Stimulated activated CD8-positive, alpha-beta memory T cell treated with anti-CD3 and anti-CD28 coated beads, Interleukin-15, amount 100 ng/mL, for 4 hours (primary cell): ENCODE measurements at places on chromosomes 6 and 20.
A peak's percentile ranks its signal among the peaks of the same experiment; 100 is the strongest.

GRCh38 chr6:48978016-48978415 lies 485.0 kb downstream of the MMUT start:
- DNase-seq: no peak

DNA sequence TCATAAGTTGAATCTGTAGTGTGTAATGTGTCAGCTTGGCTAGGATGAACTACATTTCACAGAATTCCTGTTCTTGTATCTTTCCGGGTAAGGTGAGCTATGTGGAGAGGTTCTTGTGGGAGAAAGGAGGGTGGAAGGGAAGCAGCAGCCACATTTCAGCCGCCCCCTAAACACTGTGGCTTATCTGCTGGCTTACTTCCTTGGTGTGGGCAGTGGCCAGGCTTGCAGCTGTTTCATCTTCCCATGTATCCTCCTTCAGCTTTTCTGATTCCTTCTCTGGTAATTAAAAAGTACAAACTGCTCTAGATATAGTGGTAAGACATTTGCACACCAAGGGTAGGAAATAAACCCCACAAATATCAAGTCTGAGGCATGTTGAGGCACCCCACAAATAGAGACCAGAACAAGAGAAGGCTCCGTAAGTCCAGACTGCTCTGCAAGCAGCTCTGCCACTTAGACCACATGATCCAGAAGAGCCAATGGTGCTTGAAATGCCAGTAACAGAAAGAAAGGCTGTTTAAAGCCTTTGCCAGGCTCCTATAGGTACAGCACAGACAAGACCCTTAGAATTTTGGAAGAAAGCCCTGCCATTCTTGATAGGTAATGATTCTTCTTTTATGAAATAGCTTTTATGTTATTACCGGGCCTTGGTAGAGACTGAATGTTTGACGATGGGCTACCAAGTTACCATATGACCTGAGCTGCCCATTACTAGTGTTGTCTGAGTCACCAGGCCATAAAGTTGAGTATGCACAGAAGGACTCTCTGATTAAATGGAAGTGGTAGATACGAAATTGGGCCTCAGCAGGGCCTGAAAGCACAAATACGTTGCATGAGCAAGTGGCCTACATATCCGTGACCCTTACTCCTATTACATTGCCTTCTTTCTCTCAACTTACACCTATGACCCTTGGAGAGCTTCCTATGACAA lies 215.0 kb upstream of the SGK1 start:
- no peak for DNase-seq

GRCh38 chr6:9455864-9456658 lies 958.8 kb downstream of the TFAP2A start:
- DNase-seq: no peak

DNA sequence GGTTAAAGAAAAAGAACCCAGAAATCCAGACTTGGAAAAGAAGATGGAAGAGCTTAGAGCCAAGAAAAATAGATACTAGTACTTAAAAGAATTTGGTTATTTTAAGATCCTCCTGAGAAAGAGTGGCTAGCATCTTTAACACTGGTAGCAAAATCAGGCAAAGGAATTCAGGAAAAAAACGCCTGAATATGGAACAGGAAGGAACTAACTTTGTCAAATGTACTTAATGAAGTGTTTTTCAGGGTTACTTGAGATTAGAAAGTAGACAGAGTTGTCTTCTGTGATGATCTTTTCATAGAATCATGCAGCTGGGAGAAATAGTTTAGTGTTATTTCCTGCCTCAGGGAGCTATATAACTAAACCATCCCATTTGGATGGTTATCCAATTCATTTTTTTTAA lies 50.8 kb upstream of the SASH1 start:
- DNase-seq: no peak

DNA sequence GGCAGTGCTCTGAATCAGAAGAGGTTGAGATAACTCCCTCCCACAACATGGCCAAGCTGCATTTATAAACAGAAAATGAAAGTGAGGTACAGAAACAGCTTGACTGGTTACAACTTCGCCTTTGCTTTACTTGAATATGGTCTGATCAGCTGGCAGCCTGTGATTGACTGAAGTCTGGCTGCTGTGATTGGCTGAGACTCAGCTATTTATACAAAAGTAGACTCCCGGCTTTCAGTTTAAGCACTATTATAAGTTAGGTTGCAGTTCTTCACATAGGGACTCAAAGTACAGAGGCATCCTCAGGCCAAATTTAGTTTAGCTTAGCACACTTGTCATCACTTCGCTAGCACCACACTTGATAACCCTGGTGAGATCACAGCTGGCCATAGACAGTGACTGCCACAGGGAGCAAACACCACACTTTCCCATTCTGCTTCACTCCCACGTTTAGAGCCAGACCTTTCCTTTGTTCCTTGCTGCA lies 362.6 kb downstream of the EPM2A start:
- DNase-seq: no peak

- no peak for DNase-seq
These were observed 15.5 kb upstream of the ZFP57 start for GRCh38 chr6:29696147-29697125.

GRCh38 chr6:11215773-11216172 lies 16.7 kb downstream of the NEDD9 start:
- no peak for DNase-seq

DNA sequence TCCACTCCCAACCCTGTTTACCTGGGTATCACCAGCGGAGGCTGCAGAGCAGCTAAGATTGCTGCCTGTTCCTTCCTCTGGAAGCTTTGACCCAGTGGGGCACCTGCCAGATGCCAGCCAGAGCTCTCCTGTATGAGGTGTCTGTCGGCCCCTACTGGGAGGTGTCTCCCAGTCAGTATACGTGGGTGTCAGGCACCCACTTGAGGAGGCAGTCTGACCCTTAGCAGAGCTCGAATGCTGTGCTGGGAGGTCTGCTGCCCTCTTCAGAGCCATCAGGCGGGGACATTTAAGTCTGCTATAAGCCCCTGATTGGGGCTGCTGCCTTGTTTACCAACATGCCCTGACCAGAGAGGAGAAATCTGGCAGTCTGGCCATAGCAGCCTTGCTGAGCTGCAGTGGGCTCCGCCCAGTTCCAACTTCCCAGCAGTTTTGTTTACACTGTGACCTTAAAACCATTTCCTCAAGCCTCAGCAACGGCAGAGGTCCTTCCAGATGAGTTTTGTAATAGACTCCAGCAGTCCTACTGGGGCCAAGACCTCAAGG lies 2.8 kb downstream of the RAET1E start:
- DNase-seq: no peak

DNA sequence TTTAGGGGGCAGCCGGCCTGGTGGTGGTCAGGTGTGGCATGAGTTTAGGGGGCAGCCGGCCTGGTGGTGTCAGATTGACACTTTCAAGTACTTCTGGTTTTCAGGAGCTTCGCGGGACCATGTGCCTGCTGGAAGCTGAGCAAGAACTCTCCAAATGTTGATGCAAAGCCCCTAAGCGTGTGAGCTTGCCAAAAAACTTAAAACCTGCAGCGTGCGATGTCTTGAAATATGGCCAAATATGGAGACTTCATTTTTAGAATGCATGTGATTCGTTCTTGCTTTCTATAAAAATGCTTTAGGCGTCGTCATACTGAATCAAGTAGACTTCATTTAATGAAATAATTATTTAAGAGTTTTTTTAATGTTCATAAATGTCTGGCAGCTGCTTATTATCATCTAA lies 149.4 kb downstream of the SMOC2 start:
- no peak for DNase-seq

DNA sequence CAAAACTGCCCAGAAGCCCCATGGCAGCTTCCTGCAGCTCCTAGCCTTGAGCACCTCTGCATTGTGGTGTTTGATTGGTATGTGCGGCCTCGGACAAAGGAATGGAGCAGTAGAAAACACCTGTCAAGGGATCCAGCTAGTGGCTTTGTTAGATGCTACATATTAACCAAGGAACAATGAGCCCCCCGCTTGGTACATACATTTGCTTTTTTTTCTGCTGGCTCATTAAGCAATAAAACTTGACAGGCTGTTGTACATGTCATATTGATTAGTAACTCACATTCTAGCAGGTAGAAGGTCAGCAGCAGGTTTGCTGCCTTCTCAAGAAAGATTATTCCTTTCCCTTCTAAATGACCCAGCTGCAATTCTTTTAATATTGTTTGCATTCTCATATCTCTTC lies 937 bp downstream of the SPACA1 start:
- DNase-seq: no peak

GRCh38 chr6:161257793-161258457 lies 15.9 kb downstream of the AGPAT4 start:
- no peak for DNase-seq

DNA sequence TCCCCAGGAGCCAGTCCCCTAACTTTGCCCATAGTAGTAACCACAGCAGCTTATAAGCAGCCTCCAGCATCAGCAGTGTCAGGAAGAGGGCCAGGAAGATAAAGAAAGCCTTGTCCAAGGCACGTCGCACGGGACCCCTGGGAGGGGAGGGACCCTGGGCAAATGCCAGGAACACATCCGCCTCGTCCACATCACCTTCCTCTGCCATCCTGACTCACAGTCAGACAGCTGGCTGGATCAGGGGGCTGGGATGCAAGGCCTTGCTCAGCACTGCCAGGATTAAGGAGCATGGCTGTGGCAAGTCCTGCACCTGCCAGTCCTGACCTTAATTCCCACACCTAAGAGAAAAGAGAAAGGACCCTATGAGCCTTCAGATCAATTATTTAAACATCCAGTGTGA lies 11.5 kb upstream of the ZBTB22 start:
- DNase-seq: no peak

DNA sequence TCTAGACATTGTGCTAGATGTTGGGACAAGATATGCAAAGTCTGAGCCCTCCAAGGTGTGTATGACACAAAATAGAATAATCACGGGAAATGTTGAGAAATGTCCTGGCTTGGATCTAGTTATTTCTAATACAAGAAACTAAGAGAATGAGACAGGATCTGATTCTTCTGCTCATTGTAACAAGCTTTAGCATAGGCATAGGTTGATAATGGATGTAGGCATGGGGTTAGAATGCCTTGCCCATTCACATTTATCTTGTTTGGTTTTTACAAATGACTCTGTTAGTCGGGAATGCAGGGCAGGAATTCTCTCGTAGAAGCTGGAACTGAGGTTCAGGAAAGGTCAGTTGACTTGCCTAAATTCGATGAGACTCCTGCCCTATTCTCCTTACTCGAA lies 1.5 kb upstream of the SLC26A8 start:
- DNase-seq: no peak

- DNase-seq: no peak
These were observed 113.0 kb upstream of the IYD start for GRCh38 chr6:150255840-150256239.

- DNase-seq: no peak
These were observed 72.2 kb downstream of the SASH1 start for GRCh38 chr6:148414836-148415235.

- DNase-seq: no peak
These were observed 48.7 kb downstream of the YTHDF1 start for GRCh38 chr20:63167026-63167917.

DNA sequence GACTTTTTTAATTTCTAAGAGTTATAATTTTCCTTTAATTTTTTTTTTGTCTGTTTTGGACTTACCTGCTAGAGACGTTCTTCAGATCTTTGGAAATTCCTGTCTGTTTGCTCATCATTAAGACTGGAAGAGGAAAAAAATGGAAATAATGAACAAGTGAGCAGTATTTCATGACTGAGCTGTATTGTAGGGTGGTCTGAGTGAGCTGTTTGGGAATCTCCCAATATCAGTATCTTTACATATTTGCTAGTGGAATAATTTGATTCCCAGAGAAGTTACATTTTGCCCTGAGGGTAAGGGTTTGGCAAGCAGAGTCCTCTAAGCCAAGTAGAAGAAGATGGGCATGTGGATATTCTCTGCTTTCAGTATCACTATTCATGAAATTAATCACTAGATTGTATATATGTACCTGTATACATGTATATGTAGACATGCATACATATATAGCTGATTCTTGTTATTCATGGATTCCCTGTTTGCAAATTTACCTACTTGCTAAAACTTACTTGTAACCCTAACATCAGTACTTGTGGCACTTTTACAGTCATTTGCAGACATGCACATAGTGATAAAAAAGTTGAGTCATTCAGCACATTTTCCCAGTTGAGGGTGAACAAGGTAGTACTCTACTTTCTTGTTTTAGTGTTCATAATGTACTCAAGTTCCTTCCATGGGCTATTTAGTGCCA lies 13.5 kb downstream of the ZC2HC1B start:
- no peak for DNase-seq

DNA sequence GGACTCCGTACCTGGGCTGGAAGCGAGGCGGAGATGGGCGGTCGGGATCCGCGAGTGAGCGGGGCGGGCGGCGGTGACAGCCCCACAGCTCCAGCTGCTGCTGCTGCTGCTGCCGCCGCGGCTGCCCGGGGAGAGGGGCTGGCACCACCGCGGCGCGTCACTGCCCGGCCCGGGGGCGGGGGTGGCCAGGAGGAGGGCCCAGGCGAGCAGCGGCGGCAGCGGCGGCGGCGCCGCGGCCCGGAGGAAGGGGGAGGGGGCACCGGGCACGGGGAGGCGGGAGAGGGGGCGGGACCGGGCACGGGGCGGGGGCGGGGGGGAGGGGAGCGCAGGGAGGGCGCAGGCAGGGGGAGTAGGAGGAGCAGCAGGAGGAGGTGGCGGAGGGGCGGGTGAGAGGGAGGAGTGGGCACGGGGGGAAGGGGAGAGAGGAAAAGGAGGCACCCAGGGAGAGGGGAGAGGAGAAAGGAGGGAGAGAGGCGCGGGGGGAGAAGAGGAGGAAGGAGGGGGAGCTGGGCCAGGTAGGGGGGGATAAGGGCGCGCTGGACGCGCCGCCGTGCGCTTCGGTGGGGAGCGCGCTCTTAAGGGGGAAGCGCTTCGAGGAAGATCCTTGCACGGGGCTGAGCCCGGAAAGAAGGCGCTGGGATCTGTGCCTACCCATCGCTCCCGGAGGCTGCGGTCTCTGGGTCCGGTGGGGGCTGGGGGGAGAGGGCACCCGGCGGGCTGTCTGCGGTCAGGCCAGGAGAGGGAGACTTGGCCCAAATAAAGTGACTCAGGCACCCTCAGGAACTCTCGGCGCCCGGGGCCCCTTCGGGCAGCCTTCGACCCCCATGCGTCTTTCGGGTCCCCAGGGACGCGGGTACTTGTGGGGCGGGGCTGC lies 101.5 kb downstream of the NOL4L start:
- peak; percentile 22 for DNase-seq

DNA sequence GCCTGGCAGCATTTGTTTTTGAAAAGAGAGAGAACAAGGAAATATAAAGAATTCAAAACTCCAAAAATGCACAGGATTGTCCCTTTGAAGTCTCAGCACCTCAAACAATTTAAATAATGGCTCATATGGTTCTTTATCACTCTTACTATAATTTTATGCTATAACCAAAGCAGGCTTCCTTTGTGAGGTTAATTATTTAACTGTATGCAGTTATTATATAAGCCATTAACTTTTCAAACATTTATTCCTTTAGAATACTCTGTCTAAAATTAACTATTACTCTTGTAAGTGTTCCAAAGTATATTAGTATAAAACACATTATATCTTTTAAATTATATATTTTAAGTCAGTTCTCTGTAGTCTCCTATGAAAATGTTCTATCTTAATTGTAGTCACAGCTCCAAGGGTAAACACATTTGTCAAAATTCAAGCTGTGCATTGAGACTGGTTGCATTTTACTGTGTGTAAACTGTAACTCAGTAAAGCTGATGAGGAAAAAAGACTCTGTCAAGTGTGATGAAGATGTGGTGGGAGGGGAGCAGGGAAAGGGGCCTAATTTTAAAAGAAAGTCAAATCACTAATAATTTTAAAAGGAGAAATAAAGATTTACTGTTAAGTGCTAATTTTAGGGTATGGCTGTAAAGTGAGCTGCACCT lies 20.0 kb upstream of the PLAGL1 start:
- no peak for DNase-seq
